Hematopoietic multipotent progenitor cell treated with erythropoietin and hydrocortisone succinate and interleukin-3 and kit ligand, for 8 days (in vitro differentiated cells): ENCODE measurements at places on chromosomes 3 and 15.

- DNase-seq = no peak
These were observed 1.9 kb downstream of the BCL2A1 start for GRCh38 chr15:79969146-79969545.

DNA sequence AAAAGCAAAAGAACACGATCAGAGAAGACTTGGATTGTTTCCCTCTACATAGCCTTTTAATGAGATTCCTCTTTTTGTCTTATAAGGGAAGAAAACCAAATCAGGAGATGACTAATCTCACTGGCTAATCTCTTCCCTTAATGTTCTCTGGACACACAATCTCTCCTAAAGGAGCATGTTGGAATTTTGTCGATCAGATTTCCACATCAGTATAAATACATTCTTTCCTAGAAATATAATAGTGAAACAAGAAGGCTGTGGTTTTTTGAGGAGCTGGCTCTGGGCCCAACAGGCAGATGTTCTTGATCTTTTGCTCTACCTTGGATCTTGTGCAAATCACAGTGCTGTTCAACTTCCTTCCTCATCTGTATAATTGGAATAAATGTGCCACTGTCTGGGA lies 94.0 kb downstream of the GTPBP8 start:
- no peak for DNase-seq

DNA sequence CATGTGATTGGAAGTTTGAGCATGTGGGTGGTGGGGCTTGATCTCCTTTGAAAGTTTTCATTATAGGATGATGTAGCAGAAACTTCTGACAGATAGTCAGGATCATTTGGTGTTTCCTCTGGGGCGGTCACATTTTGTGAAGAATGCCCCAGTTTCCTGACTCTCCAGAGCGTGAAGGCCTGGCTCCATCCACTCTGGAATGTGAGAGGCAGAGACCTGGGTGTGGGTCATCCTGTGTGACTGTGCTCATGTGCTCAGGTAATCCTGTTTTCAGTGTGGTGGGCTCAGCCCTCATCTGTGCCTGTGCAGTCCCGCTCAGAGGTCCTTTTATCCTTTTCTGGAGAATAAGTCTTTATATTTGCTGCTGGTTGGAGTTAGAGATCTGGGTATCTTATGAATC lies 81.0 kb downstream of the RGMA start:
- no peak for DNase-seq

- no peak for DNase-seq
These were observed 105.6 kb upstream of the SLC4A7 start for GRCh38 chr3:27589795-27590194.

GRCh38 chr3:12579456-12579855 lies 22.6 kb downstream of the MKRN2 start:
- DNase-seq = no peak

DNA sequence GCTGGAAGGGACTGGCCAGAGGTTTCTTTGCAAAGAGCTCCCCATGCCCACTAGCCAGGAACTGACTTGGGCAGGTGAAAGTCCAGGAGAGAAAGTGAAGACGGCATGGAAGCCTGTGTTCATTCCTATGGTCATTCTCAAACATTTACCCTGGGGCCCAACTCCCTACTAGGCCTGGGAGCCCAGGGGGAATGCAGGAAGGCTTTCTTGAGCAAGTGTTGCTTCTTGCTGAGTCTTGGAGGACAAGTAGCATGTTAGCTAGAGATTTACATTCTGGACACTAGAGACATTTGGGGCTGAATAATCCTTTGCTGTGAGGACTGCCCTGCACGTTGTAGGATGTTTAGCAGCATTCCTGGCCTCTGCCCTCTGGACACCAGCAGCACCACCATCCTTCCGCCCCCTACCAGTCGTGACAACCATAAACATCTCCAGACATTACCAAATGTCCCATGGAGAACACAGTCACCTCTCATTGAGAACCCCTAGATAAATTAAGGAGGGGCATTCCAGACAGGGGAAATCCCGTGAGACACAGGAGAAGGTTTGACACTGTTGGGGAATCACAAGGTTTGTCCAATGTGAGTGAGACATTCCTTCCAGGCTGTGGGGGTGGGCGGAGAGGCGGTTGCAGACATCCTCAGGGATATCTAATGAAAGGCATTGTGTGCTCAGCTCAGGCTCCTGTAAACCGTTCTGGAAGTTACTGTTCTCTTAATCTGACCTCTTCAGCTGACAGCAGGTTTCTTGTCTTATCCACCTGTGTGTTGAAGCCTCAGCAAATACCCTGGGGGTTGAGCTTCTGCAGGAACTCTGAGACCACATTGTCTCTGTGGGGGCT lies 236.2 kb downstream of the TLE3 start:
- DNase-seq = no peak

GRCh38 chr3:8990266-8991215 lies 27.3 kb upstream of the RAD18 start:
- no peak for DNase-seq

- DNase-seq = no peak
These were observed 214.3 kb upstream of the LINGO1 start for GRCh38 chr15:77846986-77847385.

- no peak for DNase-seq
These were observed 57.8 kb downstream of the WNT7A start for GRCh38 chr3:13822042-13822441.

GRCh38 chr15:48191574-48192225 lies at the start of gene CTXN2:
Gene CTXN2 (plus strand): TSS chr15:48191665. CDS start chr15:48201301, 9,636 bp downstream.
- no peak for DNase-seq

GRCh38 chr3:151877269-151877668 lies 3.8 kb downstream of the SUCNR1 start:
- DNase-seq = peak; percentile 79

GRCh38 chr3:28645149-28645548 lies 296.5 kb upstream of the AZI2 start:
- no peak for DNase-seq

DNA sequence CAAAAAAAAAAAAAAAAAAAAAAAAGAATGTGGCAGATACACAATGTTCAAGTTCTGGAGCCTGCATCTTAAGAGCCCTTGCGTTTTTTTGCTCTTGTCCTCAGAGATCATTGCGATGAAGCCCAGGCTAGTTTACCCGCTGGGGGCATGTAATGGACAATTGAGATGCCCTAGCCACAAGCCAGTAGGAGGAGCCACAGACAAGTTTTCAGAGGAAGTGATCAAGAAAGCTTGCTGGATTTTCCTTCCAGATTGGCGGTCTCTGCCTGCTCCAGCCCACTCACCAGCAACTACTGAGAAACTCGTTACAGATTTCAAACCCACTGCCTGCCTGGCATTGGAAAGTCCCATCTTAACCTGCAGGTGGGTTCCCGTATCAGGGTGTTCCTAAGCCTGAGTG lies 192.1 kb upstream of the EOMES start:
- DNase-seq = peak; percentile 1

GRCh38 chr3:139586420-139587017 lies 47.0 kb upstream of the RBP1 start:
- no peak for DNase-seq

DNA sequence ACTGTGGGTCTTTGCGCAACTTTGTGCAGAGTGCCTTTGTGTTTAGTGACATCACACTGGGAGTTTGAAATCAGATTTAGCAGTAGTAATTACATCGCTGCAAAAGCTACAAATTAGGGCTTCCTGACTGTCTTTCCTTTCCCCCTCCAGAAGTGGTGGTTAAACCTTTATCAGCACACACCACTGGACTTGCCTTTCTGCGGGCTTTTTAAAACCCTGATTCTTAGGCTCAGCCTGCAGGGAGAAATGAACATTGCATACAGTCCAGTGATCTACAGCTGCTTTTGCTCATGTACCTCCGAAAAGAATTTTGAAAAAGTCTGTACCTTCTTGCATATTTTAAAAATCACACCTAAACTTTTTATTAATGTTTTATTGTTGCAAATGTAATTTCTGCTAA lies 219.7 kb upstream of the NAALADL2 start:
- DNase-seq = peak; percentile 20
